H1 (cell line): ENCODE measurements at places on chromosomes 3 and 15.
A peak's percentile ranks its signal among the peaks of the same experiment; 100 is the strongest.

GRCh38 chr3:134970895-134971294 lies 175.8 kb downstream of the EPHB1 start:
- no peak for DNase-seq

- DNase-seq, result no peak
Measured at GRCh38 chr15:58139276-58139988, 1.3 kb downstream of the AQP9 start.

- no peak for DNase-seq
Measured at GRCh38 chr3:194685065-194685717, 492 bp upstream of the FAM43A start.

DNA sequence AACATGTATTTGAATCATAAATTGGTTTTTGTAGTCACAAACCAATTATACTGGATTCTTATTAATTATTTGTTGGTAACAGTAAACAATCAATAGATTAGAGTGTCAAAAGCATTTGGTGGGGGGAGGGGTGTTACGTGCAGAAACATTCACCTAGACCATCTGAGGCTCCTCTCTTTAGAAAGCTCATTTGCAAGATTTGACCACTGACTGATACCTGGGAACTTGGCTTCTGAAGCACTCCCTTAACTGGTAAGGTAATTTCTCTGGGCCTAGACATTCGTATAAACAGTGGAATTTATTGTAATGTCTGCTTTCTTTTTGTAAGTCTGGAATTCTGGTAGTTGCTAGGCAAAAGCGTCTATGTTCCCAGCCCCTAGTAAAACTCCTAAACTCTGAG lies 243.8 kb upstream of the GBE1 start:
- DNase-seq, result no peak

DNA sequence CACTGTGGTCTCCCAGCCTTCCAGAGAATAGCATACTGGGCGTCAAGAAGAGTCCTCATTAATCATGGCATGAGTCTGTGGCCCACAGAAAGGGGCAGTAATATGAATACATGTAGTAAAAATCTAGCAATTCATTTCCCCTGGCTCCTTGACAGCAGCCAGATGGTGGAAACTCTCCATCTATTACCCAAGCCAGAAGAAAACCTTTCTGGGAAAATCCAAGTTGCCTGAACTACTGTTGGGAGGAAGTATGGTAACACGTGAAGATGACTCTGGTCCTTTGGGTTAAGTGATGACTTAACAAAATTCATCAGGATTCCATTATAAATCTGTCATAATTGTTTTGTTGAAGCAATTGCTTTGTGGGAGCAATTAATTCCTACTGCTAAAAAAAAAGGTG lies 530.5 kb downstream of the FHIT start:
- no peak for DNase-seq

DNA sequence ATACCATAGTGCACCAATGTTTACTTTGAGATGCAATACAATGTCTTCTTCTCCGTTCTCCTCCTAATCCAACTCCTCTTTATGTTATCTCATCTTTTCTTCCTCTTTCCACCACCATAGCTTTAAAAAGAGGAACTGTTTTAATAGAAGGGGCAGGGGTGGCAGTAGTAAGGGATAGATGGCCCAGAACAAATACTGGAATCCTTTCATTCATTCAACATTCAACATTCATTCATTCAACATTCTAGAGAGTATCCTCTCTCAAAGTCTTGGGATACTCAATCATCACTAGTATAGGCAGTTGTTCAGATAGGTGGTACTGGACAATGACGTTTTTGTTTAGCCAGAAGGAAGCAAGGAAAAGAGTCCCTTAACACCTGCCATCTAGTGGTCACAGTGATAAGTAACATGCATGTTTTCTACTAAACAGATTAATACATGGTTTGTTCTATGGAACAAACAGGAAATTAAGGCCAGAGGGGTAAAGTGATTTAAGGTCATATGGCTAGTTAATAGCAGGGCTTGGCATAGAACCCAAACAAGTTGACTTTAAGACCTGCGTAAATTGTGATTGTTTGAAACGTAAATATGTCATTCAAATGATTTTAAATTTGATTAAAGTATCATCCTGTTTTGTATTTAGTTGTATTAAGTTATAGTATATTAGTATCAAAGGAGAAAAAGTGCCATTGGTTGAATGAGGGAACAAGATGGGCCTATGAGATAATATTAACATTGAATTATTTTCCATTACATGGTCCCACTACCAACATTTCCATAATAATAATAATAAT lies 26.9 kb upstream of the EHHADH start:
- no peak for DNase-seq

DNA sequence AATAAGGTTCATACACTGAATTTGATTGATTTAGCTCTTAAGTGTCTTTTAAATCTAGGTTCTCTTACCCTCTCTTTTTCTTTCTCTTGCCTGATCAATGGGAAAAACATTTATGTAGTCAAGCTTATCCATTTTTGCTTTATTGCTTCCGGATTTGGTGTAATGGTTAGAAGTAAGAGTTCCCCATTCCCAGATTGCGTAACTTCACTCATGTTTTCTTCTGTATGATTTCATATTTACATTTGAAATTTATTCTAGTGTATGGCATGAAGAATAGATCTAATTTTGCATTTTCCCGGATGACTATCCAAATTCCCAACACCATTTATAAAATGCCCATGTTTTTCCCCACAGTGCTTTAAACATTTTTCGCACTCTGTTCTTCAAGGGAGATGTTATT lies 27.9 kb upstream of the SV2B start:
- no peak for DNase-seq

DNA sequence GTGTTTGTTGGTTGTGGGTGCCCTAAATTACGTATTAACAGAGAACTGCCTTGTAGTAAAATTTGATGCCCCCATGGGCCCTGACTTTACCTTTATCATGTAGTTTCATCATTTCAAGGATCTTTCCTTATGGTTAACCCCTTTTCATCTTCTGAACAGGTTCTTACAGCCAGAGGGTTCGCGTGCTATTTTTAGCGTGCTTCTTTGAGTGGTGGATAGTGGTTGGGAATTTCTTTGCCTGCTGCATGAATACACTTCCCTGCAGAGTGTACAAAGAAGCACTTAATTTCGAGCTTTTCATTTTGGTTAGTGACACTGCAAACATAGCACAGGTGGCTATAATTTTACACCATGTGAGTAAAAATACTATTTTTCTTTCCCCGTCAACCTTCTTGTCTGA lies 231.8 kb downstream of the ROBO2 start:
- DNase-seq, result no peak

- DNase-seq, result peak; percentile 46
Measured at GRCh38 chr3:47850564-47851410, 47.8 kb downstream of the DHX30 start.

DNA sequence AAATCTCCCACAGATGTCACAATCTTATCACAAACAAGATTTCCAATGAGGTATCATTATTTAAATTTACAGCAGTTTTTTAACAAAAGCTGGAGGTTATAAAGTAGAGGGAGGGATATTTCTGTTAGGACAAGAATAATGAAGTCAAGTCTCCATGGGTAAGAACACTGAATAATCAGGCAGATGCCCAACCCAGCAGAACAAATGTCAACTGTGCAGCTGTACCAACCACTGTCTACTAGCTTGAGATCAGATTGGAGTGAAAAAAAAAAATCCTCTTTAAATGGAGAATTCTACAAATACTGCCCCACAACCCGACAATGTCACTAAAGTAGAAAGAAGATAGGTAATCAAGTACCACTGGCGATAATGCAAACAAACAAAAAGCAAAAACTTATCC lies 30.3 kb downstream of the DHX36 start:
- no peak for DNase-seq

DNA sequence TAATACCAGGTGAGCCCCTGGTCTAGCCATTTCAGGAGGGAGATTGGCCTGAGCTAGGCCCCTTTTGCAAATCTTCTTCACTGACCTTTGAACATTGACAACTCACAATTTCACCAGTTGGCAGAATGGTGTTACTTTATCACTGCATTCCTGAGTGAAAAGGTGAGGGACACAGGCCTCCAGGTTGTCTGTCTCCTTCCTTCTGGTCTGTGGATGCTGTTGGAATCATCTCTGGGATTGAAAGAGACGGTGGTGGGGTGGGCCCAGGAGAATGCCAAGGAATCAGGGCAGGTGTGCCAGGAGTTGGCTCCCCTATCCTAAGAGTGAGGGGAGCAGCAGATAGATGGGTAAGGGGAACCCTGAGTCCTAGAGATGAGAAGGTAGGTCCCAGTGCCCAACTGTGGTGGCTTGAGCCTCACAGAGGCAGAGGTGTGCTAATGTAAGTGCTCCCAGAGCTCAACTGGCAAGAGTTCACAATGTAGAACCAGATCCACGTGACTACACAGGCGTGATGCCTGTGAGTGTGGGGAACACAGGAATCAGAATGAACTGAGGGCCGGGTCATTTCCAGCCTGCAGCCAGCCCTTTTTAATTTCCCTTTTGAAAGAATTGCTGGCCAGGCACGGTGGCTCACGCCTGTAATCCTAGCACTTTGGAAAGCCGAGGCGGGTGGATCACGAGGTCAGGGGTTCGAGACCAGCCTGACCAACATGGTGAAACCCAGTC lies 11.2 kb downstream of the C3orf62 start:
- DNase-seq, result no peak

- no peak for DNase-seq
Measured at GRCh38 chr15:39199076-39199475, 381.8 kb upstream of the THBS1 start.

DNA sequence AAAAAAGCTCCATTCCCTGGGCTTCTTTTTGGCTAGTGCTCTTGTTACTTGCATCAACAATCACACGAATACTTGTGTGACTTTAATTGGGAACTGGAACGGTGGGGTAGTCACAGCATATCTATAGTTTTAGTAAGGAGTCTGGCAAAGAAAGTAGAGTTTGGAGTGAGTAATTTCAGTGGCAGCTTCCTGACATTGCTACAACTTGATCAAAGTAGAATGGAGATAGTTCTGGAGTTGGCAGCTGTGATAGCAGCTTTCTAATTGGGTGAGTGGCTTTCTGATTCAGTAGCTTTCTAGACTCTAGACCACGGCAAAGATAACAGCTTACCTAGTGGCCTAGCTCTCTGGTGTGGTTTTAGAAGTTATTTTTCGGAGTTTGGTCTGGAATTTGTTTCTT lies 475.0 kb downstream of the TUSC7 start:
- DNase-seq, result no peak

DNA sequence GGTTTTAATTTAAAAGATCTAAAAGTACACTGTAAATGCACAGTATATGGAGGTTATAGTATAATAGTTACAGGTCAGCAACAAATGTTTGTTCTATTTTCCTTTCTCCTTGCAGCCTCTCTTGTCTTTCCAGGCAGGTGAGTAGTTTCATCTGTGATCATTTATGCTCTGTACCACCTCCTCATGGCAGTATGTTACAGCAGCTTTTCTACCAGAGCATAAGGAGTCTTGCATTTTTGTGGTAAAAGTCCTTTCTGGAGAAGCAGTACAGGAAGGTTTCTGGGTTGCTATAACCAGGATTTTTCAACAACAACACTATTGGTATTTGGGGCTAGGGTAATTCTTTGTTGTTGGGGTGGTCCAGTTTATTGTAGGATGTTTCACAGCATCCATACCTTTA lies 59.5 kb downstream of the ZNF609 start:
- no peak for DNase-seq

GRCh38 chr3:122295266-122296062 lies 29.6 kb upstream of the CSTA start:
- no peak for DNase-seq

- no peak for DNase-seq
Measured at GRCh38 chr15:61115241-61115640, 113.9 kb downstream of the RORA start.

DNA sequence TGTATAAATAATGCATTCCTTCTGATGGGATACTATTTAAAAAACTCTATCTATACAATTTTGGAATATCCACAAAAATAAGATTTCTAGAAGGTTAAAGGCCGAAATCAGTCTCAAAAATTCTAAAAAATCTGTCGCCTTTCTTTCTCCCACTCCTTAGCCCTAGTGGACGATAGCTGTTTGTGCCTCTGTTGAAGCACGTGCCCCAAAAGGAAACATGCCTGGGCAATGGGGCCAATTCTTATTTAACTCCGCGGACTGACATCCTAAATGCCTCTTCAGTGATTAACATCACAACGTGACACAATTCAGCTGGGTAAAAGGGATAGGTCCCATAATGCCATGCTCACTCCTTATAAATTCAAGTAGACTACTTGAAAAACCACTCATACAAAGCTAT lies 65.1 kb downstream of the GAP43 start:
- no peak for DNase-seq

DNA sequence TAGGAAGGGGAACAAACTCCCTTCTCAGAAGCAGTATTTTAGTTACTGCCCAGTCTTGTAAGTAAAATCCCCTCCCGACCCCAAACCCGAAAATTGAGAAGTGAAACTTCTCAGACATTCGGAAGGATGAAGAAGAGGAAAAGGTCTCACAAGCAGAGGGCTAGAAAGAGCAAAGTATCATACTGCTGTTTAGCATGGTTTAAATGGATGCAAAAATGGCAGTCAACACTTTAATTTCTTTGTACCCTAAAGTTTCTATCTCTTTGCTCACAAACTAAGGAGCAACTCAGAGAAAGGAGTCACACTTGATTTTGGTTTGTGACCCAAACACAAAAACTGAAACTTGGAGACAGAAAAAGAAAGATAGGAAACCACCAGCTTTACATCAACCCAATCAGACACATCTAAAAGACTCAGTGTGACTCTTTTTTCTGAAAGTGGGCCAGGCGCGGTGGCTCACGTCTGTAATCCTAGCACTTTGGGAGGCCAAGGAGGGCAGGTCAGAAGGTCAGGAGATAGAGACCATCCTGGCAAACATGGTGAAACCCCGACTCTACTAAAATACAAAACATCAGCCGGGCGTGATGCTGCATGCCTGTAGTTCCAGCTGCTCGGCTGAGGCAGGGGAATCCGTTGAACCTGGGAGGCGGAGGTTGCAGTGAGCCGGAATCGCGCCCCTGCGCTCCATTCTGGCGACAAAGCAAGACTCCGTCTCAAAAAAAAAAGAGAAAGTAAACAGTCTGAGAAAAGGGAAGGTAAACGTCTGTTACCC lies 63.2 kb upstream of the ATP11B start:
- no peak for DNase-seq

DNA sequence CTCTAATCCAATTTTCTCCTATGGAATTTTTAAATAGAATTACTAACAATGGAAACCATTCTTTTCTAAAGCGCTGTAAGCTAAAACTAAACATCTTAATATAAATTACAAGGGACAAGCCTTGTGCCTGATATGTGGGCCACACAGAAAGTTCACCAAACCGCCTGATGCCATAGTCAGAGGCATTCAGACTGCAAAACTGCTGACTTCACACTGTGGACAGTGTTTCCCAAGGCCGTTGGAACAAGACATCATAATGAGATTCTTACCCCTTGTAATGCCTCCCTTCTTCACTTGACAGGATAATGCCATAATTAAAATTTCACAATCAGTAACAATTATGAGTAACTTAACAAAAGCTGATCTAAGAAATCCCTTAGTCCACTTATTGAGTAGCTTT lies 14.9 kb downstream of the SH3GL3 start:
- DNase-seq, result no peak

DNA sequence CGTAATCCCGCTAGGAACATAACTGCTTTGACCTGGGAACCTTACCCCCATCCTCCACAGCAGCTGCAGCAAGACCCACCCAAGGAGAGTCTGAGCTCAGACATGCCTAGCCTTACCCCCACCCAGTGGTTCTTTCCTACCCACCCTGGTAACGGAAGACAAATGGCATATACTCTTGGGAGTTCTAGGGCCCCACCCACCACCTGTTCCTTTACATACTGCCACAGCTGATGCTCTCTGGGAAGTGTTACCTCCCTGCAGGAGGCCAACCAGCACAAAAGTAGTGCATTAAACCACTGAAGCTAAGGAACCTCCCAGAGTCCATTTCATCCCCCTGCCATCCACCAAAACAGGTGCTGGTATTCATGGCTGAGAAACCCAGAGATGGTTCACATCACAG lies 50.6 kb upstream of the AZI2 start:
- DNase-seq, result no peak
